Stimulated activated CD8-positive, alpha-beta memory T cell treated with anti-CD3 and anti-CD28 coated beads, Interleukin-4, amount 100 ng/mL, for 1 hour (primary cell): ENCODE measurements at places on chromosomes 3 and 15.

DNA sequence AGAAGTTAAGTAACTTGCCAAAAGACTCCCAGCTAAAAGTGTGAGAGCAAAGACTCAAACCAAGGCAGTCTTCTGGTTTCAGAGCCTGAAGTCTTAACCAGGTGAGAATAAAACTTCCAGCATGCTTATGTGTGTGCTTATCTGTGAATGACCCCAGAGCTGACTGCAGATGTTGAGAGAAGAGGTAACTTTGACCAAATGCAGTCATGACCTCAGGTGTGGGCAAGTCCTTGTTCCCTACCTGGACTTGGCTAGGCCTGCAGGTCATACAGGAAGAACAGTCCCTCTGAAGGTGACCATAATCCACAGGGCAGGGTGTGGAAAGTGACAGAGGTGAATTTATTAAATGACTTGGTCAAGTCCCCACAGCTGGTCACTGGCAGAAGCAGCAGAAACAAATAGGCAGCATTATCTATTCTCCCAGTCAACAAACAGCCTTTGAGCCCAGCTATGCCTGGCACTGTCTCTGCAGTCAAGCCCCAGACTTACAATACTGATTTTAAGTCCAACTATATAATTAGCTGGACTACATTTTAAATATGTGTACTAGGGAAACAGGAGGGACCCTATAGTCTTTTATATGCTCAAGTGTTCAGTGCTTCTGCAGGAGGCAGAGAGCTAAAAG, 3.0 kb upstream of the CPEB1 start:
- no peak for DNase-seq

- no peak for DNase-seq
Measured at GRCh38 chr3:48848816-48849515, 1.3 kb upstream of the PRKAR2A start.

DNA sequence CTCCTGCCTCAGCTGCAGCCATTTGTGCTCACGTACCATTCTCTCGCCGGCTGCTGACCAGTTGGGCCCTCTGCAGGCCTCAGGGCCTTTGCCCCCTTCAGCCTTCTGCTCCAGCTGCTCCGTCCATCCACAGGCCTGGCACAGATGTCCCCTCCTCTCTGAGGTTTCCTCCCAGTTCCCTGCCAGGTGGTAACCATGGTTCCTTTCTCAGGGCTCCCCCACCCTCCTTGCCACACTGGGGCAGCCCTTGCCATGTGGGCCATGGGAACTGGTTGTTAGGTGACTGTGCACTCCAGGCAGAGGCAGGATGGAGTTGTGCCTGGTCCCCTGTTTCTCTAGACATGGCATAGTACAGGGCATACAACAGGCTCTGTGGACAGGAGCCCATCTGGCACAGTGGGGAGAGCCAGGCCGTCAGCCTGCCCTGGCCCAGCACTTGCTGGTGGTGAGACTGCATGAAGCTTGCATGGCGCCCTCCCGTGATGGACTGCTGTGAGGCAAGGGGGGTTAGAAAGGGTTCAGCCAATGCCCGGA, 148.9 kb downstream of the DNAJB8 start:
- DNase-seq = no peak

- DNase-seq = no peak
Measured at GRCh38 chr3:40969756-40970466, 229.4 kb upstream of the CTNNB1 start.

DNA sequence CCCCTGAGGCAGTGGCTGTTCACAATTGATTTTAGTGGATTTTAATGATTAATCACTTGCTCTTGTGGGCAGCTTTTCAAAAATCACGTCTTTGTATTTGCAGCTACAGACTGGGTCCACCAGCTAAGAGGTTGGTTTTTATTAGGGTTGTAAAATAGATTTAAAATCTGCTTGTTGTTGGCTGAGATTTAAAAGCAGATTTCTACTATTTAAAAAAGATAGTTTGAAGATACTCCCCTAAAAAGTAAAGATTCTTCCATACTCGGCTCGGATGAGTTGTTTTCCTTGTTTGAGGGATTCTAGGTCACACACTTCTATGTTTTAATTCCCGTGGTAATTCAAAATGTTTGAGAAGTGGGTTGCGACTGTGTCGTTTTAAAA, 1.7 kb downstream of the KLHL24 start:
- no peak for DNase-seq

DNA sequence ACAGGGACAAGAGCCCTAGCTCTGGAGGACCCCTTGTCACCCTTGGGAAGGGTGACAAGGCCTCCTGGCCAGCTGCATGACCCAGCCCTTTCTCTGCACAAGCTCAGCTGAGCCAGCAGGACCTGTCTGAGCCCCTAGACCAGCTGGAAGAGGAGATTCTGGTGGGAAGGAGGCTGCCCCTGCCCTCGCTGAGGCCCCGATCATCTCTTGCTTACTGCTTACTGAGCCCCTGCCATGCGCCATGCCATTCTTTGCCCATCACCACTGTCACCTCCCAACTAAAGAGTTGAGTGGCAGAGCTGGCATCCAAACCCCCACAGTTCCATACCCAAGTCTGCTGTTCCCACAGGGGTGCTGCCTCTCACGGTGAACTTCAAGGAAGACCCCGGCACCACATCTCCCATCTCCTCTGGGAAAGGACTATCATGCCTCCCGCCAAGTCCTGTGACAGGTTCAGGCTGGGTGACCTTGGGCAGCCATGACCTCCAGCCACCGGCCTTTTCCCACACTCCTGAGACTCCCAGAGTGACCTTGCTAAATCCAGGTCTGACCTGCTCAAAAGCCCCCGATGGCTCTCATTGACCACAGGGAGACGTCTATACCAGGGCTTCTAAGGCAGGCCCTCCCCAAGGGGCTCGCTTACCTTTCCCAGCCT, 34.0 kb downstream of the ACSBG1 start:
- DNase-seq = no peak

- no peak for DNase-seq
Measured at GRCh38 chr15:98152156-98152555, 191.7 kb downstream of the ARRDC4 start.

DNA sequence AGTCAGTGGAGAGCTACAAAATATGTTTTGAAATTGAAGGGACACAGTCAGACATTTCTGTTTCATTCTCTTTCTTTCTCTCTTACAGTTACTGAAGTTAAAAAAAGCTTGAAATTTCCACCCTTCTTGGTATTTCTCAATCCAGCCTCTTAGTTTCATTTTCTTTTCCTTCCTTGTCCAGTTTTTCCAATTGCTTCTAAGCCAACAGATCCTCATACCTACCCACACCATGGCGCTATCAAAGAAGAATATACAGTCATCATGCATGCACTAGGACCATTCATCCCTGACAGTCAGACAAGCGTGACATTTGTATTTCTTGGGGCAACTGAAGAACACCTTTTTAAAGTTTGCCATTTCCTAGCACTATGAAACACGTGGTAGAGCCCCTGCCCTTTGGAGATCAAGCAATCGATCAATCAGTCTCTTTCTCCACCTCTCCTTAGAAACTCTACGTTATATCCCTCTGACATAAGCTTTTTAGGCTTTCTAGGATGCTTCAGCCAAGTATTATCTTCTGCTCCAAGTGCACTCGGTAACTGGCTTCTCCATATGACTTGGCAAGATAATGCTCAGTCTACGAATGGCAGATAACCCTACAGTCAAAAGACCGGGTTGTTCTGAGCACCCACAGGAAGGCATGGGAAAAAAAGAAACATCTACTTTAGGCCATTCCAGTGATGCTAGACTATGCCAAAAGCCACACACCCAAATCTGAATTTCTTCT, 65.4 kb downstream of the FBN1 start:
- DNase-seq = no peak

- DNase-seq = no peak
Measured at GRCh38 chr3:126679831-126680666, 24.0 kb upstream of the CHCHD6 start.

DNA sequence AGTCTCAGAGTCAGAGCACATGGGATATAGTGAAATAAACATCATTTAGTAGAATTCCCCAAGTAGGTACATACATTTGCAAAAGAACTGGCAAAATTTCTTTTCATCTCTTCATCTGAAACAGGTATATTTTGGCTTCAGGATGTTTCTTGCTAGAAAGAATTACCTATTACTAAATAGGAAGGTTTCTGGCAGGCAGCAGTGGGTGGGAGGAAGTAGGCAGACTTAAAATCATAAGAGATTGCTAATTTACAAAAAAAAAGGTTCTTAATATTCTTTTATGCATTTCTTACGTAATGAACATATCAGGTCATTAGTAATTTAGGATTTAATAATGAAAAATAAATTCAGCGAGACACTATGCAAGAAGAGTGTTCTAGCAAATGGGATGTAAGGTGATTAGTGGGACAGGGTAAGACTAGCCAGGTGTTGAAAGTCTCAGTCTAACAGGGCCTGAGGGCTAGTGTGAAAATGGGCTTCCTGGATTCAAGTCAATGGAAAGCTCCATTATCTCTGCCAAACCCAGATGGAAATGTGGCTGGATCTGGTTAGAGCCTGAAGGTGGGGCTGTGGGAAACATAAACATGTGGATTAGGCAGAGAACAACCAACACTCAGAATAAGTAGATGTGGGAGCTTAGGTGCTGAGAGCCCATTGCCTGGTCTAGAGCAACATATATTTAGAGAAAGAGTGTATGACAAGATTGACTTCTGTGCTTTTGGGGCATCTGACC, 127.4 kb upstream of the FEZF2 start:
- no peak for DNase-seq

GRCh38 chr3:161295325-161295724, 74.2 kb downstream of the NMD3 start:
- no peak for DNase-seq
